ENCODE measurements at places on chromosomes 7 and 10.
A peak's percentile ranks its signal among the peaks of the same experiment; 100 is the strongest.

DNA sequence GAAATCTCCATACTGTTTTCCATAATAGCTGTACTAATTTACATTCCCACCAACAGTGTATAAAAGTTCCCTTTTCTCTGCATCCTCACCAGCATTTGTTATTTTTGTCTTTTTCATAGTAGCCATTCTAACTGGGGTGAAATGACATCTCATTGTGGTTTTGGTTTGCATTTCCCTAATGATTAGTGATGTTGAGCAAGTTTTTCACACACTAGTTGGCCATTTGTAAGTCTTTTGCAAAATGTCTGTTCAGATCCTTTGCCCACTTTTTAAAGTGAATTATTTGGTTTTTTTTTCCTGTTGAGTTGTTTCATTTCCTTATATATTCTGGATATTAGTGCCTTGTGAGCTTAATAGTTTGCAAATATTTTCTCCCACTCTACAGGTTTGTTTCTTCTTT, 101.0 kb upstream of the NFE2L3 start:
- no peak for DNase-seq

DNA sequence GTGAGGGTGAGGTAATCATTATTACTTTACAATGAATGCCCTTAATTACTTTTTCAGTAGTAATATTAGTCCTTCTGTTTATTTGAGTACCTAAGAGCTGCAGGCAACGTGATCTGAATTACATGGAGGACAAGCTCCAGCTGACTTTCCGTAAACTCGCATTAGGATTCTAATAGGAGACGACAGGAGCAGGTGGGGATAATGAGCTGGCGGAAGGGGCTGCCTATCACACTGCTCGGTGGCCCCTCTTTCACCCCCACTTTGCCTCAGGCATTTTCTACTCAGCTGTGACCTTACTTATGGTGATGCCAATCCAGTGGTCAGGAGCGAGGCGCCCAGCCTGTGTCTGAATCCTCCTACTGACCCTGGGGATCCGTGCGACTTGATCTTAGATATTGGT, at the start of gene C7orf33:
Gene C7orf33, plus strand, starts transcription at position 296 of the 400 bp plus-strand sequence. CDS start 160 bp downstream, outside the sequence.
- no peak for DNase-seq

DNA sequence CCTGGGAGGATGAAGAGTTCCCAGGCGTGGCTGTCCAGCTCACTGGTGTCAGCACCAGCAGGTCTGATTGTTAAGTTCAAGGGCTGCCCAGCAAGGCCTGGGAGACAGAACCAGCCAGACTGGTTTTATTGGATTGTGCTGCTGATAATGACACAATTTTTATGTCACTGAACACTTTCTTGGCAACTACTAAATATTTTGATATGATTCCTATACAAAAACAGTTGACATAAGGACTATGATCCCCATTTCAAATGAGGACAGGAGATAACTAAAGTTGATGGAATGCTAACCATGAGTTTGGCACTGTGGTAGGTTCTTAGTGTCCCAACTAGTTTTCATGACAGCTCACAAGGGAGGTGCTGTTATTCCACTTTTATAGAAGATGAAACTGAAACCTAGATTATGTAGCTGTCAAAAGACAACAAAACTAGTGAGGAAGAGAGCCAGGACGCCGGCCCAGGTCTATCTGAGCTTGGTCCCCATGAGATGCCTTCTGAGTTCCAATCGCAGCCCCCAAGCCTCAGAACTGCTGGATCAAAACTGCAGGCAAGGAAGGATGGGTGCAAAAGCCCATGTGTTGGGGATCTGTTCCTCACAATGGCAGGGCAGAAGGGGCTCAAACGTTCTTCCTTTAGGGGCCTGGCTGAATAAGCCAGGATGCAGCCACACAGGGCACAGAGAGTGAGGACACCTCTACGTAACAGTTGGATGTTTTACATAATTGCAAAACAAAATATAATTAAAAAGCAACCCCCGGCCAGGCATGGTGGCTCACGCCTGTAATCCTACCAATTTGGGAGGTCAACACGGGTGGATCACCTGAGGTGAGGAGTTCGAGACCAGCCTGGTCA, 52.8 kb downstream of the COBL start:
- no peak for DNase-seq

- DNase-seq: peak; percentile 68
These were observed 2.4 kb downstream of the ZMIZ2 start for GRCh38 chr7:44750921-44751571.

- peak; percentile 50 for DNase-seq
These were observed 866.3 kb upstream of the LRRN3 start for GRCh38 chr7:110224643-110225042.

GRCh38 chr7:11768263-11768662, 63.7 kb downstream of the THSD7A start:
- DNase-seq: no peak

DNA sequence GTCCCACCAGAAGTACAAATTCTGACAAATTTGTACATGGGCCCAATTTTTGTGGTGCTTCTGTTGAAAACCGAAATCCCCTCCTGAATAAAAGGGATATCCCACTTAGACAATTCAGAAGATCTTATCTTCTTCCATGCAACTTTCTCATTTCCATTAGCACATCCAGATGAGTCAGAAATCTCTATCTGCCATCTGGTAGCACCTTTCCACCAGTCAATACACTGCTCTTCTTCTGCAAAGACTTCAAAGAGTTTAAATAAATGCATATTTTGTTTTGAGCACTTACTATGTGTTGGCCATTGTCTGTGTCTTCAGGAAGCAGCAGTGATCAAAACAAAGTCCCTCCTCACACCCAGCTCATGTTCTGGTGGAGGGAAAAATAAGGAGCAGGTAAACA, 12.7 kb upstream of the KLF6 start:
- no peak for DNase-seq

DNA sequence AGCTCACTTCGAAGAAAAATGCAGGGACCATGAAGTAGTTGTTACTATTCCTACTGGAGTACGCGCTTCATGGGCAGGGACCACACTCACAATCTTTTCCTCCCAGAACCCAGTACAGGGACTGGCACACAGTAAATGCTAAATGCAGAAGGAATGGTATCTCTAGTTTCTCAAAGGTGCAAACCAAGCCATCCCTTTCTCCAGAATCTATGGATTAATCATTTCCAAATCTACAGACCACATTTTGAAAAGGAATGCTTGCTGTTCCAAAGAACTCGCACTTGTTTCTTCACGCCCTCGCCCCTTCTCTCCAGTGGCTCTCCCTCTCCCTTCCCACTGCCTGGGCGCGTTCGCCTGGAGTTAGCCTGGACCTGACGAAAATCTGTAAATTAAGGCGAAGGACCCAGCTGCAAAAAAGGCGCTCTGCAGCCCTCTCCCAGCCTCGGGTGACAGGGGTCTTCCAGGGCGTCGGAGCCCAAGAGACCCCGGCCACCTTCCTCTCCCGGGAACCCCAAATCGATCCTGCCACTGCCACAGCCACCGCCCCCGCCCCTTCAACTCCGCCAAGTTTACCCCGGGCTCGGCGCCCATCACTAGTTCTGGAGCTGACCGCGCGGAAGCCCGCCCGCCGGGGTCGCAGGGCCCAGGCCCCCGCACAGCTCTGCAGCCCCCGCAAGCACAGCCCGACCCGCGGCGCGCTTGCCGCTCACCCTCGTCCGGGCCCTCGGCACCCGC, 527 bp downstream of the PDIA4 start:
- DNase-seq: peak; percentile 14

DNA sequence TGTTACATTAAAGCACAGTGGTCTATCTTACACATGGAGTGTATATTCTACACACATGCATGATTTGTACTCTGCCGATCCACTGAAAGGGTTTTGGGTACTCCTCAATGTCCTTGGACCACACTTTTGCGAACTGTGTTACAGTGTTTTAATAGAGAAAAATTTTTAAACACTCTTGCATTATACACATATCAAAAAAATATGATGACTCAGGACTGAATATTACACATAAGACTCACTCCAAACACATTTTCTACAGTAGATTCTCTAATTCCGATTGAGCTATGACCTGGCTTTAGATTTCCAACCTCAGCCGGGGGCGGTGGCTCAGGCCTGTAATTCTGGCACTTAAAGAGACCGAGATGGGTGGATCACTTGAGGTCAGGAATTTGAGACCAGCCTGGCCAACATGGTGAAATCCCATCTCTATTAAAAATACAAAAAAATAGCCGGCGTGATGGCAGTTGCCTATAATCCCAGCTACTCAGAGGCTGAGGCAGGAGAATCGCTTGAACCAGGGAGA, 222.4 kb downstream of the CACNA2D1 start:
- DNase-seq: no peak

GRCh38 chr10:113957013-113957412, 86.7 kb upstream of the ADRB1 start:
- no peak for DNase-seq

DNA sequence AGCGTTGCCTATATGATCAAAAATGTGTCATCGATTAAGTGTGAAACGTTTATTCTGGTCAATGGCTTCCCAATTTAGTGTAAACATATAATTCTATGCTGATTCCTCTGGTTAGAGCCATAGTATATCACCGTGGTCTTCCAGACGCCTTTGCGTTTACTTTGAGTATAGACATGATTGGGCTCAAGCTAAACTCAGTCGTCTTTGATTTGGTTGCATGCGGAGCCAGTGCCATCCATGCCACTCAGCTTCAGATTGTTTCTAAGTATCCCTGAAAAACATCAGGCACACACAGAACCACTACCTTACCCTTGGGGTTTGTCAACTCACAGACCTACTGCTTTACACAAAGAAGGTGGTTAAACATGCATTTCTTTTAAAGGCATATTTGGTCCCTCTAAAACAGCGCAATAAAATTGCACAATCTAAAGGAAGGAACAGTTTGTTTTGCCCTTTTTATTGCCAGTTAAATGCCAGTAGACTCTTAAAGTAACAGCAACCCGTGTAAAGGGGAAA, 273.6 kb upstream of the KLF6 start:
- no peak for DNase-seq

GRCh38 chr10:68899186-68899745, 1.8 kb upstream of the DDX50 start:
- no peak for DNase-seq

DNA sequence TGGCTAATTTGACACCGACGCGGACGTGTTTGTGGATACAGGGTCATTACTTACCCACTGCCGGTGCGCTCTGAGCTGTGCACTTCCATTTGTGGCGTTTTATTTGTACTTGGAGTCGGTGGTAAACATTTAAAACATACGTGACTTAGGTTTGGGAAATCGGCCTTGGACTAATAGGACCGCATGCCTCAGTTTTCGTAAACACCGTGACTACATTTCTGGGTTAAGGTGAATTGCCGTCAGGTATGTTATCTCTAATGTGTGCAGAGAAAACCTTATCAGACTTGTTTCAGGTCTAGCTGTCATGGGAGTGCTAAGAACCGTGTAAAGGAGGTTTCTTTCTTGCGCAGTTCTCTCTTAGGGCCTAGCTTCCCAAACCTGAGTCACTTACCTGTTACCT, 51.7 kb upstream of the NCF1 start:
- no peak for DNase-seq

GRCh38 chr7:21580073-21580521, 37.3 kb downstream of the DNAH11 start:
- peak; percentile 76 for DNase-seq

- DNase-seq: no peak
These were observed 558.9 kb downstream of the PARD3 start for GRCh38 chr10:34256216-34256615.

DNA sequence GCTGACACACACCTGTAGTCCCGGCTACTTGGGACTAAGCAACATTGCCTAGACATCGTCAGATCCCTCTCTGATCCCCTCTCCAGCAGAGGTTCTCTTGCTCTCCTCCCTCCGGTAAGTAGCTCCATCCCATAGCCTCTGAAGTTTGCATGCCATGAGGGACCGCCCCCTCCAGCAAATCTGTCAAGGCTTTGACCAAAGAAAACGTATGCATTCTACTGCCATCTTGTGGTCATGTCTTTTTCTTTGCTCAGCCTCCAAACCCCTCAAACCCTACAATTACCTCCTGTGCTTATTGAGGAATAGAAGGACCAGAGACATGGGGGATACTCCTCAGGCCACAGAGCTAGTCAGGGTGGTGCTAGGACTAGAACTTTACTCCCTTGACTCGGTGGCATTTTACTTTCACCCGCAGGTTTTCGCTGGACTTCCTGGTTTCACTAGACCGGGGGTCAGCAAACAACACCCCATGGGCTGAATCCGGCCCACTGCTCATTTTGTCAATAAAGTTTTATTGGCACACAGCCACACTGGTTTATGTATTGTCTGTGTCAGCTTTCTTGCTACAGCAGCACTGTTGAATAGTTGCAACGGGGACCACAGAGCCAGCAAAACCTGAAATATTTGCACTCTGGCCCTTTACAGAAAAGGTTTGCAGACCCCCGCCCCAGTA, 202.6 kb upstream of the FOXK1 start:
- peak; percentile 66 for DNase-seq

- DNase-seq: no peak
These were observed 3.2 kb upstream of the ATOH7 start for GRCh38 chr10:68235111-68235510.

GRCh38 chr7:25792586-25792985, 359.4 kb upstream of the NFE2L3 start:
- DNase-seq: no peak

GRCh38 chr7:23093546-23093945, 12.0 kb upstream of the KLHL7 start:
- DNase-seq: no peak

- no peak for DNase-seq
These were observed 401.1 kb upstream of the NFE2L3 start for GRCh38 chr7:25750744-25751508.

- no peak for DNase-seq
These were observed 115.8 kb upstream of the FAM204A start for GRCh38 chr10:118457824-118458428.

DNA sequence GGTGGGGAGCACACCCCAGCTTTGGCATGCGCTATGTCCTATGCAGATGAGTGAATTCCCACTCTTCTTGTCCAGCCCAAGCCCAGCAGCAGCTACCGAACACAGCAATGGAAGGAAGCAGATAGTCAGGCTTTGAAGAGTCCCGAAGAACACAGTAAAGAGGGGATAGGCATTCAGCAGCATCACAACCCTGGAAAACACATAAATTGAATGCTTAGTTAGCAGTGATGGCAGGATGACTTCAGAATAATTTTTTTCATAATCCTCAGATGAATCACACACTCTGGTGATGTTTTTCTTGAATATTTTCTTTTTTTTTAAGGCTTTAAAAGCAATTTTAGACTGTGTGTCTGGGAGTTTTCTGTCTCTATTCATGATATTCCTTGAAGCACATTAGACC, 95.8 kb downstream of the CFAP58 start:
- no peak for DNase-seq

DNA sequence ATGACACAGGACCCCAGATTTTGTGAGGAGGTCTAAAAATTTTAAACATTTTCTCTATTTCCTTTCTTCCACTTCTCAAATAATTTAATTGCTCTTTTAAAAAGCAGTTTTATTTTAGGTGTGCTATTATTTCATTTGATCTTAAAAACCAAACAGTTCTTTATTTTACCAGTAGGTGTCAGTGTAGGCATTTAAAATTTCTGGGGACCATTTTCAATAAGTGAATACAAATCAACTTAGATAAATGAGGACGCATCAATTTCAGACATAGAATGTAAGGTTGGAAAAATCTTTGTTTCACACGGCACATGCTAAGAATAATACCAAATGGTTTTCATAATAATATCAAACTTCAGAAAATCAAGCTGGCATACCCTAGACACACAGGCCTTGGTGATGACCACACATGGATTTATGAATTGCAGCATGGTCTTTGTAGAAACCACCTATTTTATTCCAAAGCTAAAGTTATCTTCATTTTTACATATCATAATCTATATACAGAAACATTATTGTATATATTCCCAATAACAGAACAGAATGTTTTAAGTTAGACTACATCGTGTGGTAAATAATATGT, 127.6 kb upstream of the SLC26A5 start:
- DNase-seq: peak; percentile 40

- no peak for DNase-seq
These were observed 63.3 kb upstream of the PRSS1 start for GRCh38 chr7:142685877-142686508.

- no peak for DNase-seq
These were observed 294.8 kb upstream of the DGKB start for GRCh38 chr7:15197042-15197977.

All from Caki2 (cell line).